ENCODE measurements at places on chromosomes 7 and 10.

DNA sequence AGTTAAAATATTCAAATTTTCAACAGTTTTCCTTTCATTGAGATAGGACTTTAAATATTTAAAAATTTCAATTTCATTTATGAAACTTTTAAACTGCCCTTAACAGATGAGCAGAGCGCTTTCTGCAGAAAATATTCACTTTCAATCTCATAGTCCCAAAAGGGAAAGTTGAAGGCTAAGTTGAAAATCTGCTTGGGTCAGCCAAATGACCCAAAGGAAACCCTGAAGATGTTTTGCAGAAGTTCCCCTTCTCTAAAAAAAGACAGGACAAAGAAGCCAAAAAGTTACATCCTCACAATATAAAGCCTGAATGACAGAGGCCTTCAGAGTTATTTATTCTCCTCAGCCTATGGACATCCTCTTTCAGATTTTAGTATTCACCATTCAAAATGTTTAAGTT lies 17.6 kb upstream of the SCIN start:
- DNase-seq: peak; percentile 60

DNA sequence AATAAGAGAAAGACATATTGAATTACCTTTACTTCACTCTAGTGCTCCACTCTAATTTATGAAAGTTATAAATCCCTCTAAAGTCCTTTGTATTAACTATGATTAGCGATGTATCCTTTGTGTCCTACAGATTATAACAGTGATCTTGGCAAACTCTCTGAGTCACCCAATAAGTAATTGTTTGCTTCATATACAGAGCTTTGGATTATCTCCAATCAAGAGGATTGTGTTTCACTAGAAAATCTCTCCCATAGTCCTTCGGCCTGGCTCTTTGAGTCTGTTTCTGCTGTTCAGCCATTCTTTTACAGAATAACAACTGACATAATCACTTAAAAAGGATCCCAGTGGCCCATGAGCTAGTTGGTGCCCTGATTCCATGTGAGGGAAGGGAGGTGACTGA lies 9.5 kb downstream of the LMOD2 start:
- no peak for DNase-seq

- DNase-seq: peak; percentile 23
Measured at GRCh38 chr10:102545997-102546396, 42.2 kb downstream of the SUFU start.

- no peak for DNase-seq
Measured at GRCh38 chr7:31023877-31024276, 28.2 kb upstream of the ADCYAP1R1 start.

DNA sequence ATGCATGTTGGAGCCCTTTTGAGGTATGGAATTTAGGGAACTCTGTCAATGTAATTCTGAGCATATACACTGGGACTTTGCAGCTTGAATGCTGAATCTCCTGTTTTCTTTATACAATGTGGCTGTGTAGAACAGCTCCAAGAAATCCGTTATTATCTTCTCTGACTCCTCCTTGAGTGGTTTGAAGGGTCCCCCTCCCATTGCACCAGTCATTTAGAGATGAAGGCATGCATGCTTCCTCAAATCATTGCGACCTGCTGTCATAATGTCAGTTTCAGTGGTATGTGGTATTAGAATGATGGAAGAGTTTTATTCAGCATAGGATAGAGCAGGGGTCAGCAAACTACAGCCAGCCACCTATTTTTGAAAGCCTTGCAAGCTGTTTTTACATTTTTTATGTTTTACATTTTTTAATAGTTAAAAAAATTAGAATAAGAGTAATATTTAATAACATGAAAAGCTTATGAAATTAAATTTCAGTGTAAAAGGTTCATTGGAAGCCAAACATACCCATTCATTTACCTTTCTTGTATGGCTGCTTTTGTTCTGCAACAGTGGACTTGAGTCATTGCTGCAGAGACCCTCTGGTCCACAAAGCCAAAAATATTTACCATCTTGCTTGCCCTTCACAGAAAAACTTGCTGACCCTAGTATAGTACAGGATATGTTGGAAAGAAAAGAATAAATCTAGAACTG lies 8.1 kb downstream of the STK17A start:
- peak; percentile 22 for DNase-seq

DNA sequence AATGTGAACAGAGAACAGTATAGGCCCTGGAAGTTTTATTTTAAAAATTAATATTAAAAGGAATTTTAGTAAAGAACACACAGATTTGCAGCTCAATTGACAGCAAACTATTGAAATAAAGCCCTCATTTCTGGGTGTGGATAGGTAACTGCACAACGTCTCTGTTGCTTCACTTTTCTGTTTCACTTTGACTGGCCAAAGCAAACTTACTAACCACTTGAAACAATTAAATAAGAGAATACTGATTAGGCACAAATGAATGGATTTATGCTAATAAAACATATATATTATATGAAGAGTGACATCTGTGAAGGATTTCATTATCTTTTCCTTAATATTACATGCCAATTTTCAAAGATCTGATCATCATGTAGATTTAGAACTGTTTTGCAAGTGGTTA lies 11.9 kb downstream of the ZNF804B start:
- no peak for DNase-seq

- DNase-seq: no peak
Measured at GRCh38 chr10:43945094-43945730, 296.5 kb upstream of the ZNF32 start.
